Activated CD8-positive, alpha-beta memory T cell treated with anti-CD3 and anti-CD28 coated beads for 48 hours (primary cell): ENCODE measurements at places on chromosomes 7 and 10.

GRCh38 chr7:107180378-107180777, 11.6 kb downstream of the HBP1 start:
- DNase-seq: peak; percentile 40

- no peak for DNase-seq
Observed at GRCh38 chr10:119807960-119808697, 64.5 kb downstream of the MCMBP start.

DNA sequence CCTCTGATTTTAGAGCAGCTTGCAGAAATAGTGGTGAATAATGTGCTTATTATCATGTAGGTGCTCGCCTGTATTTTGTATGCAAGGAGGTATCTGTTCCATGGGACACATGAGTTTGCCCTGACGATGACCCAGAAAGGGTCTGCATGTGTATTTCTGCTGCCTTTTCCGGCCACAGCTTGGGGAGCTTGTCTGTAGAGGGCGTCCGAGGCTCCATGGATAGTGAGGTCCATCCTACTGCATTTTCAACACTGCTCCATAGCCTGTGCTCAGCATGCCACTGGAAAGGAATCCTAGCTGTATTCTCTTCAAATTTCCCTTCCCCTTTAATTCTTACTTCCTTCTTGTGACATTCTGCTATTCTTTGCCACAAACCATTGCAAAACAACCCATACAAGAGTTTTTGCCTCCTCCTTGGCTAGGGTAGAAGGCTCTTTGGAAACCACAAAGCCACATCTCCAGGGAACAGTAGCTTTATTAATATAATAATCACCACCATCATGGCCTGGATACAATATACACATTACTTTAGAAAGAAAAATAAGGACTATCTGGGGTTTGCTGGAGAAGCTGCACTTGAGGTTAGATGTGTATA, 127.7 kb downstream of the DYNC1I1 start:
- no peak for DNase-seq

DNA sequence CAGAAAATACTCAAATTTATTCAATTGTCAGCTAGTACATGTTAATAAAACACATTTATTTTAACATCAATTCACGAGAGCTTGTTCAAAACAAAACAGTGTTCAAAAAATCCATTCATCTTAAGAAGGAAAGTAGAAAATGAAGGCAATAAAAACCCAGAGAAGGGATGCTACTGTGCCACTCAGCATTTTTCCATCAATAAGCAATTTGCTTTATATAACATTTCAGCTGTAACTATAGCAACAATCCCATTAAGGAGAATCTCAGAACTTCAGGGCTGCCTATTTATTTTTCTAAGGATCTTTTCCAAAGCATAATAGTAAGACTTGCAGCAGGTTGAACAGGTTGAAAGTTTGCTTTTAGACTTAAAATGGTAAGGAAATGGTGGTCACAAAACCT, 190.5 kb downstream of the PCLO start:
- DNase-seq: no peak

DNA sequence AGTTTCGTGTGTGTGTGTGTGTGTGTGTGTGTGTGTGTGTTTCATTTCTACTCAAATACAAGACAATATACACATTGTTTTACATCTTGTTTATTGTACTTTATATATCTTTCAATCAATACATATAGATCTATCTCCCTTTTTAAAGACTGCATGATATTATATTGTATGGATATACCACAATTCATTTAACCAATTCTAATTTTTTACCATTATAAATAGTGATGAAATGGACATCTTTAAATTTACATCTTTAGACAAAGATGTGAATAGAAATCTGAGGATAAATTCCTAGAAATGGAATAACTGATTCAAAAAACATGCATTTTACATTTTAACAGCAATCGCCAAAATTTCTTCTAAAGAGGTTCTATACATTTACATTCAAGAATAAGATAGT, 23.2 kb upstream of the HIBADH start:
- no peak for DNase-seq

DNA sequence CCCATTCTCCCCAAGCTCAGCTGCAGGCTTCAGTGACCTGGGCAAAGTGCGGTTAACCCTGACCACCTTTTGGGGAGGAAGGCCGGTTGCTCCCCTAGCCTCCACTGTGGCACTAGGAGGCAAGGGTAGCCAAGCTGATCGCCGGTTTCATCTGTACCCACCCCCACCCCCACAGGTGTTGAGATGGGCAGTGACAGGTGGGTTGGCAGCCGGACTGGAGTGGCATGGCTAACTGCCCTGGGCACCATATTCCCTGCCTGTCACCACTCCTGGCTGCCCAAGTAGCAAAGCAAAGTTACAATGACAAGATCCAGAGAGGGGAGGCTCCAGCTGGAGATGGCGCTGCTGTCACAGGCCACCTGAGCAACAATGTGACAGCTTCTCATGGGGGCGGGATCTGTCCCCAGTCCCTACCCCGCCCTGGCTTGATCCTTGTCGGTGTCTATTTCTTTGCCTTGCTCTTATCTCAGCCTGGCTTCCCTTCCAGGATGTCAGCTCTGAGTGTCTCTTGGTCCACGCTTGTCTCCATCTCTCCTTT, 27.0 kb upstream of the BMS1 start:
- no peak for DNase-seq

GRCh38 chr7:81676813-81677212, 93.0 kb downstream of the HGF start:
- no peak for DNase-seq

GRCh38 chr10:123995461-123996131, 97.8 kb downstream of the CHST15 start:
- DNase-seq: no peak

- DNase-seq: no peak
Observed at GRCh38 chr7:51186531-51186930, 130.1 kb downstream of the COBL start.

DNA sequence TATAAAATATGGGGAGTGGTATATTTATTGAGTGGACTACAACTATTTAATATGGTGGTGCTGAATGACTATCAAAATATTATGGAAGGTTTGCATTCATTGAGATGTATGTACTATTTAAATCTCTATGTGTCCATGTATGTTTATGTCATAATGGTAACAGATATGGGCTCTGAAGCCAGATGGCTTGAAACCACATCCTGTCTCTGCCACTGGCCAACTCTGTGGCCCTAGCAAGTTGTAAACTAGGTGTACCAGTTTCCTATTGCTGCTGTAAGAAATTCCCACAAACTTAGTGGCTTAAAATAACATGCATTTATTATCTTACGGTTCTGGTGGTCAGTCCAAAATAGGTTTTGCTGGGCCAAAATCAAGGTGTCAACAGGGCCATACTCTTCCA, 198.1 kb upstream of the NFE2L3 start:
- DNase-seq: no peak

- no peak for DNase-seq
Observed at GRCh38 chr7:39880556-39880955, 69.5 kb upstream of the CDK13 start.

DNA sequence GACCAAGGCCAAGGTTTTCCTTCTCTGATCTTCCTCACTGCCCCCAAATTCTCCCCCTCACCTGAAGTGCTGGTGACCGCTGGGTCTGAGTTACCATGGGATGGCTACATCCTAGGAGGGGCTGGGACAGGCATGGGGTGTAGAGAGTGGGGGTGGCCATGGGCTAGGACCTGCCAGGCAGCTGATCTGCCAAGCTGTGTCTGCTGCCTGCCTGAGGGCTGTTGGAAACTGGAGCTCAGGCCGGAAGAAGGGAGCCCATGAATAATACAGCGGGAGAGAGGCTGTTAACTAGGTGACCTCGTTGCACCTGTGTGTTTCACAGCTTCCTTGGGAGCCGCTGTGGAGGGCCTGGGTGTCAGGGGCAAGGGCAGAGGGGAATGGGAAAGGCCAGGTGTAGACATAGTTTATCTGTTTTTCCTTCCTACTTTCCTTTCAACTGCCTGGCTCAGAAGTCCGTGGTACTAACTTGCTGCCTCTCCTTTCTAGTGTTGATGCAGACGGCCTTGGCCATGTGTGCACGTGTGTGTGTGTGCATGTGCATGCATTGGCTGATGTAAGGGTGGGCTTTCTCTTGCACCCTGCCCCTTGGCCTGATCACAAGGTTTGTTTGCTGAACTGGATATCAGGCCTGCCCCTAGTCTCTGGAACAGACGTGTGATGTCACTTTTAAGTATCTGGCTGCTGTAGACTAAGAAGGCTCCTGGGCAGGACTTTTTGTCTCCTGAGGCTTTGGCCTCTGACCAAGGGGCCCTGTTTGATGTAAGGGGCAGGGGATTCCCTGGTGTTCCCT, 11.9 kb downstream of the CDH23 start:
- no peak for DNase-seq

DNA sequence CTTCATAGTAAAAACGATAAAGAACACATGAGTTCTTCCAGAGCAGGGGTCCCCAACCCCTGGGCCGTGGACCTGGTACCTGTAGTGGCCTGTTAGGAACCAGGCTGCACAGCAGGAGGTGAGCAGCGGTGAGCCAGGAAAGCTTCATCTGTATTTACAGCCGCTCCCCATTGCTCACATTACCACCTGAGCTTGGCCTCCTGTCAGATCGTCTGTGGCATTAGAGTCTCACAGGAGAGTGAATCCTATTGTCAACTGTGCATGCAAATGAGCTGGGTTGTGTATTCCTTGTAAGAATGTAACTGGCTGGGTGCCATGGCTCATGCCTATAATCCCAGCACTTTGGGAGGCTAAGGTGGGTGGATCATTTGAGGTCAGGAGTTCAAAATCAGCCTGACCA, 229.5 kb downstream of the CNTNAP2 start:
- no peak for DNase-seq

- no peak for DNase-seq
Observed at GRCh38 chr10:55233090-55233489, 432.1 kb upstream of the PCDH15 start.

- no peak for DNase-seq
Observed at GRCh38 chr10:115860182-115861107, 412.6 kb downstream of the GFRA1 start.

DNA sequence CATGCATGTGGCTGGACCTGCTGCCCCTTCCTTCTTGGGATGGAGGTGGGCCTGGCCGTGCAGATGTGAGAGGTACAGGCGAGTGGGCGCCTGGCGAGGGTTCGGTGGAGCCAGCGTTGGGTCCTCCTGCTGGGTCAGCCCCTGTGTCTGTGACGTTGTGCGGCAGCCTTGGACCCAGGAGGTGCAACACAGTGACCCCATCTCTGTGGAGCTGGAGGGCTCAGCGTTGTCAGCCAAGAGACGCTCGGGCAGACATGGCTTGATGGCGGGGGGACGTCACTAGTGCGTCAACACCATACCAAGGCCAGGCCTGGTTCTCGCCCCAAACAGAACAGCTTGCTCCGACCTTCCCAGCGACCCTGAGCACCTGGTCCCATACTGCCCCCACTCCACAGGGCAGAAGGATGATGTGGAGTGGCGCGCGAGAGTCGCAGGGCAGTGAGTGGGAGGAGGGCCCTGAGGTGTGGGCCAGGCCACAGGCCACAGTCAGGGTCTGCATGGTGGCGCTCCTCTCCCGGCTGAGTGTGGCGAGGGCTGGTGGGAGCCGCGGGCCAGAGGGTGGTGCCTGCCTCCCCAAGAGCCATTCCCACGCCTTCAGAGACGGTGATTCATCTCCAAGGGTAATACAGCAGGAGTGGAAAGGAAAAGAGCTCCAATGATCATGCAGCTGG, 184.4 kb downstream of the DNAJB6 start:
- DNase-seq: no peak

DNA sequence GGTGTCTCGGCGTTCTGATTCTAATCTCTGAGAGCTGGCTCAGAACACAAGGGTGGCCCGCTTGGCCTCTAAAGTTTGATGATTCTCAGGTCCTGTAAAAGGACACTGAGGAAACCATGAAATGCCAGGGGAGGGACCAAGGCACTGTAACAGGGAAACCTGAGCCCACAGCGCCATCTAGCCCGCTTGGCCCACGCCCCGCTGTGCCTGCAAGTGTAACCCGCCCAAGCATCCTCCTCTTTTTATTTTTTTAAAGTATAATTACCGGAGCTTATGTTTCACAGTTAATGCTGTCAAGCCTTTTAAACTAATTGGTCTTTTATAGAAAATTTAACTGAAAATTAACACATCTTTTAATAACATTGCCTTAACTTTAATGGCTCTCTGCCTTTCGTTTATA, 734.7 kb downstream of the KCNMA1 start:
- DNase-seq: no peak

DNA sequence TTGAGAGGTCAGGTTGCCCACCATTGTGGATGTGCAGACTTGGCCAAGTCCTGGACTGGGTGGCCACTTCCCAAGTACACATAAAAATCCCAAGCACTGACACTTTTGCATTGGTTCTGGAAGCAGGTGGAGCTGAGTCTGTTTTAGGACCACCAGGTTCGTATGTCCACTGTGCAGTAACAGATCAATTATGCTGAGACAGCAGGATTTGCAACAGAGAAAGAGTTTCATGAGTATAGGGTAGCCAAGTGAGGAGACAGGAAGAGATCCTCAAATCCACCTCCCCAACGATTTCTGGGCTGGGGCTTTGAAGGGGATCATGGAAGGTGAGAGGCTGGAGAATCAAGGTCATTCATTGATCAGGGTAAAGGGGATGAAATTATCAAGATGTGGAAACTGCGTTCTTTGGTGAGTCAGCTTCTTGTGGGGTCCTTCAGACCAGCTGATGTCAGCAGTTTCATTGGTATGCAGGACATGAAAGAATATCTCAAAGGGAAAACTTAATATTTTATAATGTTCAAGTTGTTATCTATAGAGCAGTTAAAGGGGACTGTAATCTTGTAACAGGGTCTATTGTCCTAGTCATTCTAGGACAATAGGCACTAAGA, 277.7 kb downstream of the GALNT17 start:
- no peak for DNase-seq

- no peak for DNase-seq
Observed at GRCh38 chr7:116740755-116741462, 68.9 kb downstream of the MET start.

- DNase-seq: no peak
Observed at GRCh38 chr7:7895004-7895650, 73.5 kb upstream of the GLCCI1 start.
